ENCODE measurements at places on chromosomes 3 and 15. TPM values are rescaled to one million over a fixed set of nuclear protein-coding genes. Genes with fewer than 3 reads are reported as not detected.

ERICH6 gene
- total RNA-seq, result not detected

CKMT1A gene
- total RNA-seq, result not detected

GCSAM gene
- not detected for total RNA-seq

CFAP100 gene
- not detected for total RNA-seq

MESP2 gene
- not detected for total RNA-seq

RETNLB gene
- not detected for total RNA-seq

EFHB gene
- total RNA-seq, result under 0.01 TPM

CCDC54 gene
- total RNA-seq, result not detected

GOLGA6D gene
- total RNA-seq, result not detected

CCRL2 gene
- total RNA-seq, result not detected

GOLGA6L7 gene
- not detected for total RNA-seq

CCR1 gene
- 0.67 TPM for total RNA-seq

AMIGO3 gene
- total RNA-seq, result 0.69 TPM

GOLGA8M gene
- not detected for total RNA-seq

TOP2B gene
- 75.7 TPM for total RNA-seq

SLC9C1 gene
- total RNA-seq, result 0.73 TPM

FRMD5 gene
- 14.7 TPM for total RNA-seq

LYZL4 gene
- not detected for total RNA-seq

RGMA gene
- total RNA-seq, result 3.4 TPM

TMED3 gene
- total RNA-seq, result 78.1 TPM

RARRES1 gene
- 0.62 TPM for total RNA-seq

HRG gene
- not detected for total RNA-seq

MORC1 gene
- total RNA-seq, result 0.36 TPM

CCDC33 gene
- total RNA-seq, result not detected

SLC9A9 gene
- 2.3 TPM for total RNA-seq

SMCO1 gene
- total RNA-seq, result not detected

B3GALNT1 gene
- 42.6 TPM for total RNA-seq

GOLGA8Q gene
- total RNA-seq, result not detected

NR2E3 gene
- total RNA-seq, result not detected

IQCB1 gene
- total RNA-seq, result 22.7 TPM

C15orf61 gene
- total RNA-seq, result 3.3 TPM

SHC4 gene
- total RNA-seq, result 98.9 TPM

MOBP gene
- under 0.01 TPM for total RNA-seq

EXD1 gene
- total RNA-seq, result under 0.01 TPM

C3orf85 gene
- total RNA-seq, result not detected

PAQR9 gene
- total RNA-seq, result not detected

Data from melanocyte of skin (primary cell).